ENCODE measurements at places on chromosomes 16 and 17. TPM values are rescaled to one million over a fixed set of nuclear protein-coding genes. Genes with fewer than 3 reads are reported as not detected.

GRAP gene
- 0.22 TPM for total RNA-seq

KRT9 gene
- total RNA-seq, result 0.85 TPM

NOG gene
- total RNA-seq, result 13.7 TPM

RPH3AL gene
- total RNA-seq, result 13.5 TPM

TRIM37 gene
- 25.1 TPM for total RNA-seq

CLEC10A gene
- total RNA-seq, result not detected

RPL38 gene
- total RNA-seq, result 1,111 TPM

FNDC8 gene
- not detected for total RNA-seq

ORMDL3 gene
- 82.7 TPM for total RNA-seq

CTRB1 gene
- total RNA-seq, result not detected

GINS2 gene
- total RNA-seq, result 13.7 TPM

ASGR1 gene
- 9.7 TPM for total RNA-seq

GRCh38 chr17:27921077-27921476 is 27.9 kb upstream of the LYRM9 start:
- DNase-seq, result no peak

DNA sequence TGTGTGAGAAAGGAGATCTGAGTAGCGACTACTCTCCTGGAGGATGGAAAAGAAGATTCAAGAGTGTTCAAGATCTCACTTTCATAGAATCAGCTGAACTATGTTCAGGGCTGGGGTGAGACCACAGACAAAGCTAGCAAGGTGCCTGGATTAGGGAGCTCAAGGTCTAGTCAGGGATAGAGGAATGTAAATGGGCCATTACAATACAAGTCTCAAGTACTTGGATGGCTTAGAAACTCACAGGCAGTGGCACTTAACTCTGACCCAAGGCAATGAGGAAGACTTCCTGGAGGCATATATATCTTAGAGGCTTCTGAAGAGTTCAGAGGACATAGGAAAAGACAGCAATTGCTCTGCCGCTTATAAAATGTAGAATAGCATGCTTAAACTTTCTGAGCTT is 184.9 kb upstream of the CDH11 start:
- no peak for DNase-seq

GRCh38 chr17:17469996-17470395 is 6.8 kb upstream of the MED9 start:
- DNase-seq, result no peak

GRCh38 chr16:2985893-2986355 is 5.7 kb upstream of the PKMYT1 start:
- DNase-seq, result no peak

DNA sequence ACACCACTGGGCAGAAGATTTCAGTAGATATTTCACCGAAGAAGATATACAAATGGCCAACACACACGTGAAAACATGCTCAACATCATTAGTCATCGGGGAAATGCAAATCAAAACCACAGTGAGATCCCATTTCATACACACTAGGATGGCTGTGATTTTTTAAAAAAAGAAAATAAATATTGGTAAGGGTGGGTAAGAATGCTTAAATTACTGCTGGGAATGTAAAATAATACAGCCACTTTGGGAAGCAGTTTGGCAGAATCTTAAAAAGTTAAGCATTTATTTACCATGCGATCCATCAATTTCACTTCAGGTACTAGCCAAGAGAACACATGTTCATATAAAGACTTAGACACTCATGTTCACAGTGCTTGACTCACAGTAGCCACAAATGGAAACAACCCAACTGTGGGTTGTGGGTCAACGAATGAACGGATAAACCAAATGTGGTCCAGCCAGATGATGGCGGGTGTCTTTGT is 6.5 kb upstream of the C16orf74 start:
- no peak for DNase-seq

- DNase-seq, result no peak
Observed at GRCh38 chr16:56960681-56961281, 969 bp upstream of the CETP start.

GRCh38 chr16:80887062-80887461 is 82.7 kb upstream of the CDYL2 start:
- no peak for DNase-seq

- DNase-seq, result no peak
Observed at GRCh38 chr17:81076141-81076679, 41.3 kb downstream of the BAIAP2 start.

GRCh38 chr16:89354325-89354724 is 136.0 kb downstream of the ANKRD11 start:
- no peak for DNase-seq

GRCh38 chr16:15032547-15033308 is 23.1 kb downstream of the NTAN1 start:
- no peak for DNase-seq

DNA sequence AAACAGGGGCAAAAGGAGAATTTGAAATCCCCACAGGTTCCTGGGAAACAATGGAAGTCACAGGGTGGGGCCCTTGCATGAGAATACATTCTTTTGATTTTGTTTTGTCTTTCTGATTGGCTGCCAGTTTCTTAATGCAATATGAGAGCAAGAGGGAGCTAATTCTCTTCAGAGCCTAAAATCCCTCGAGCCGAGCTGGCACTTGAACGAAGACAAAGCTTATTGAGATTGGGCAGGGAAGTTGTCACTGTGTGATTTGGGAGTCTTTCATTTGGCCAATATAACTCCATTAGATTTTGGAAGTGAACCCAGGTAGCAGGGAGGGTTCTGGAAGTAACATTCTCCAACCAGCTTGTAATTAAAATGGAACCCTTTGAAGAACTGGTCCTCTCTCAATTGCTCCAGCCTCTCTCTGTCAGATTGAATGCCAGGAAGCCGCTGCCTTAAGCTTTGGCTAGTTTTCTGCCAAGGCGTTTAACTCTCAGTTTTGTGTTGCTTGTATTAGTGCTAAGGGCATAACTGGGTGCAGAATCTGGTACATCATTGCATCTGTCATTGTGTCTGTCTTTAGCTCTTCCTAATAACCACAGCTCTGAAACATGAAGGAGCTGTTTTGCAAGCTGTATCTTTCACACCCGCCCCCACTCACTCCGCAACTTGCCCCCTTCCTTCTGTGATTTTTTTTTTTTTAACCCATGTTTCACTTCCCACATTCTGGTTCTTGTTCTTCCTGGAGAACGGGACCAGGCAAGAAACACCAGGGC is 272.0 kb downstream of the MAF start:
- no peak for DNase-seq

GRCh38 chr17:80892900-80893603 is 98.6 kb upstream of the CHMP6 start:
- DNase-seq, result no peak

DNA sequence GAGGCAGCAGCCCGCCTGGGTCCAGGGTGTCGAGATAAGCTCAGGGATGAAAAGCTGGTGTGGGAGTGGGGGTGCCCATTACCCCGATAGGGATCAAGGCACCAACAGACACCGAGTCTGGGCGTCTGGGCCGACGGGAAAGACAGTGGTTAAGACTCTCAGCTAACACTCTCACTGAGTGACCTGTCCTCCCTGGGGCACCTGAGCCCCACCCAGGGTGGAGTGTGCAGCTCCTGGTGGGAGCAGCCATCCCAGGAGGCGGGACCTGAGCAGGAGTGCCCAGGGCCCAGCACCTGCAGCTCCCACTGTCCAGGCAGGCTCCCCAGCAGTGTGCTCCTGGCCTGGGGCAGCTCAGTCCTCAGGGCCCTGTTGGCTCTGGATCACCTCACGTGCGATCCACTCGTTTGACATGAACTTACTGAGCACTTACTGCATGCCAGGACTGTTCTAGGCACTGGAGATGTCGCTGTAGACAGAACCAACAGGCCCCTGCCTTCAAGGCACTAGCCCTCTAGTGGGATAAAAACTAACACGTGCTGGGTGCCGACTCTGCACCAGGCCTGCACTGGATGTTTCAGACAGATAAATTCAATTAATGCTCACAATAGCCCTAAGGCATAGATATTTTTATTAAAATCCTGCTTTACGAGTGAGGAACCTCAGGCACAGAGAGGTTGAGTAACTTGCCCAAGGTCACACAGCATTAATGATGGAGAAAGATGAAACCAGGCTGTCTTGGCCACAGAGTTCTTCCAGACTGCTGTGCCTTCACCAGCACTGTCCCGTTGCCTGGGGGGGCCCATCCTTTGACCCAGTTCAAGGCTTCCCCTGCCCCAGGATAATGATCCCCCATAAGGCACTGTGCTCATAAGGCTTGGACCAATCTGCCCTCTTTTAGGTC is 1.9 kb downstream of the EVPLL start:
- no peak for DNase-seq

DNA sequence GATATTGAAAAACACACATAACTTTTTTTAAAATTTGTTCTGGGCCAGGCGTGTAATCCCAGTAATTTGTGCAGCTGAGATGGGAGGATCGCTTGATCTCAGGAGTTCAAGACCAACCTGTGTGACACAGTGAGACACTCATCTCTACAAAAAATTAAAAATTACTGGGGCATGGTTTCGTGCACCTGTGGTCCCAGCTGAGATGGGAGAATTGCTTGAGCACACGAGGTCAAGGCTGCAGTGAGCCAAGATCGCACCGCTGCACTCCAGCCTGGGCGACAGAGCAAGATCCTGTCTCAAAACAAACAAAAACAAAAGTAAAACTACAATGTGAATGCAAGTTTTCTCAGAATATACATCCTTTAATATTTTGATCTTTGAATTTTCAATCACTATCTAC is 15.1 kb downstream of the C16orf54 start:
- DNase-seq, result no peak

DNA sequence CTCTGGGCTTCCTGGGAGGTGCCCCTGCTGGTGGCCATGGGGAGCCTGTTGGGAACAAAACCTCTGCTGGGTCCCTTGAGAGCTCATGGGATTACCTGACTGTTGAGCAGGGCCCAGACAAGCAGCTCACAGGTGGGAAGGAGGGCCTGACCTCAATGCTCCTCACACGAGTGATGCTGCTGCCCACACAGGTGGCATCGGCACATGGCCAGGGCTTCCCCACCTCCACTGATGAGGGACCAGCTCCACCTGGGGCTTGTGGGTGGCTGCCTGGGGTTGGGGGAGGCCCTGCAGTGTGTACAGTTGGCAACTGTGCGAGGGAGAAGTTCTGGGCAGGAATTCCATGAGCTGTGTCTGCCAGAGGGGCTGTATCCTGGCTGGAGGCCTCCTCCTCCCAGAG is 87.8 kb upstream of the NLRP1 start:
- no peak for DNase-seq

DNA sequence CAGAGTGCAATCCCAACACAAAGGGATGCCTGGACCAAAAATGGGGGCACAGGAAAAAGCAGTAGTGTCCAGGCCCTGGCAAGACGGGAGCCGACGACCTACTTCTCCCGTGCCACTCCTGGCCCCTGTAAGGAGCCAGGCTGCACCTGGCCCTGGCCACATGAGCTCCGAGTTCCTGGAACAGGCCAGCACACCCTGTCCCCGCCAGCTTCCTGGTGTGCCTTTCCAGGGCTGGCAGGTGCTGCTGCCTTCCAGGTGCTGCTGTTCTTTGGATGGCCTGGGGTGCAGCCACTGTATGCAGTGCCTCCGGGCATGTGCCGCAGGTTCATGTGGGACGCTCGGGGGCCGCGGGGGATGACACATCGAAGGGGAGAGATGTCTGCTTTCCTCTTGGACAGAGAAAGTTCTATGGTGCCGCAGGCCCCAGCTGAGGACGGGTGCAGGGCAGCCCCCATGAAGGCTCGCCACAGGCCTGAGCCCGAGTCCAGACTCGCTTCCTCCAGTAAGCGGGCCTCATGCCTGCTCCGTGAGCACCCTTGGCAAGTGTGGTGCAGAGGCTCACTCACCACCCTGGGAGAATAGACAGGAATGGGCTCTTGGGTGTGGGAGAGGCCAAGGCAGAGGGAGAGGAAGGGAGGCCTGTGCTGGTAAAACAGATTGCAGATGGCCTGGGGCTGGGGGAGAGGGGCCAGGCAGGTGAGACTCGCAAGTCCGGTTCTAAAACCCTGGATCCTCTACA is 54.7 kb upstream of the FASN start:
- DNase-seq, result no peak

DNA sequence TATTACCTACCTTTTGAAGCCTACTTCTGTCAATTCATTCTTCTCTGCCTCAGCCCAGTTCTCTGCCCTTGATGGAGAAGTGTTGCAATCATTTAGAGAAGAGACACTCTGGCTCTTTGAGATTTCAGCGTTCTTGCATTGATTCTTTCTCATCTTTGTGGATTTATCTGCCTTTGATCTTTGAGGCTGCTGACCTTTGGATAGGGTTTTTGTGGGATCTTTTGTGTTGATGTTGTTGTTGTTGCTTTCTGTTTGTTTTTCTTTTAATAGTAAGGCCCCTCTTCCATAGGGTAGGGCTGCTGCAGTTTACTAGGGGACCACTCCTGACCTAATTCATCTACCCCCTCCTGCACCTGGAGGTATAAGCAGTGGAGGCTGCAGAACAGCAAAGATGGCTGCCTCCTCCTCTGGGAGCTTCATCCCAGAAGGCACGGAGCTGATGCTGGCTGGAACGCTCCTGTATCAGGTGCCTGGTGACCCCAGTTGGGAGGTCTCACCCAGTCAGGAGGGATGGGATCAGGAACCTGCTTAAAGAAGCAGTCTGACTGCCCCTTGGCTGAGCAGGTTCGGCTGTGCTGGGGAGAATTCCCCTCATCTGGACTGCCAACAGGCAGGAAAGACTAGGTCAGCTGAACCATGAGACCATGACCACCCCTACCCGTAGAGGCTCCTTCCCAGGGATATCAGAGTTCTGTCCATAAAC is 28.0 kb downstream of the NFATC3 start:
- DNase-seq, result no peak

DNA sequence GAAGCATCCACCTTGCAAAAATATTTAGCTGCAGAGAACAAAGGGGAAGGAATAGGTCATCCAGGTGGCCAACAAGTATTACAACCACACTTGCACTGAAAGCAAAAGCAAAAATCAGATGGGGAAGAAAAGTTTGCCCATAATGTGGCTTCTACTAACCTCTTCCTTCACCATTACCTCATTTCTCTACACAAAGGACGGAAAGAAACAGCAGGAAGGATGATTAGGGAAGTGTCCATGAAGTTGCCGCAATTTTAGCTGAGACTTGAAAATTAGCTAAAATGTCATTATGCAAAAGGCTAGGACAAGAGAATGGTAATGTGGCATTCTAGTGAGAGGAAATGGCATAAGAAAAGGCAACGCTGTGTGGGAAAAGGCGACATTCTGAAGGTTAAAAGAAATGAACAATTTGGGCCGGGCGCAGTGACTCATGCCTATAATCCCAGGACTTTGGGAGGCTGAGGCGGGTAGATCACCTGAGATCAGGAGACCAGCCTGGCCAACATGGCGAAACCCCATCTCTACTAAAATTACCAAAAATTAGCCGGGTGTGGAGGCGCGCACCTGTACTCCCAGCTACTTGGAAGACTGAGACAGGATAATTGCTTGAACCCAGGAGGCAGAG is 13.7 kb downstream of the KANSL1 start:
- DNase-seq, result no peak

- no peak for DNase-seq
Observed at GRCh38 chr16:85569615-85570212, 43.4 kb upstream of the GSE1 start.

Data from type B pancreatic cell (in vitro differentiated cells).